CD4-positive, alpha-beta memory T cell (primary cell): ENCODE measurements at places on chromosomes 13 and 19. TPM values are rescaled to one million over a fixed set of nuclear protein-coding genes. Genes with fewer than 3 reads are reported as not detected.

AP1M2 gene
- not detected for total RNA-seq

MCEMP1 gene
- total RNA-seq = not detected

TPTE2 gene
- total RNA-seq = not detected

TMEM272 gene
- 9.0 TPM for total RNA-seq

FFAR3 gene
- total RNA-seq = not detected

DNA sequence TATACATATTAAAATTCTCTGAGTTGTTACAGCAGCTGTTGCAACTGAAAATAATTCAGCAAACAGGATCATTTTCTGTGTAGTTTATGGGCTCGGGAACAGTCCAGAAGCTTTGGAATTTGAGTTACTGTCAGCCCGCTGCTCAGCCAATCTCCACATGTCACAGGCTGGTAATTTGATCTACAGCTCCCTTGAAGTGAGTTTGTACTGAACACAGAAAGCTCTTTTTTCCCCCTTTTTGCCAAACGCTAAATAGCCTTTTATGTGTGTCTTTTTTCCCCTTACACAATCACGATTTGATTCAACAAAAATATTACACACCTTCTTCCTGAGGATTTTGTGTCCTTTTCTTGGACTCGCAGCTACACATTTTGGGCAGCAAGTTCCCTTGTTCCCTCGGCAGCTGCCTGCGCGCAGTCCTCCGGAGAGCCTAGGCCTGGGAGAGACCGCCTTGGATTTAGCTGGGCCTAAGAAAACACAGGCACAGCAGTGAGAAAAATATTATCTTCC, 371.4 kb downstream of the KCNRG start:
- H3K27ac ChIP-seq = no peak overlapping the region
- no peak overlapping the region for H3K4me3 ChIP-seq
- no peak for DNase-seq

- no peaks in the 10 kb centered on the region for H3K27me3 ChIP-seq
- H3K4me3 ChIP-seq = no peak overlapping the region
- H3K36me3 ChIP-seq = no peaks in the 10 kb centered on the region
- no peaks in the 10 kb centered on the region for H3K4me1 ChIP-seq
These were observed 262.1 kb downstream of the PCDH9 start for GRCh38 chr13:66967811-66968597.

DNA sequence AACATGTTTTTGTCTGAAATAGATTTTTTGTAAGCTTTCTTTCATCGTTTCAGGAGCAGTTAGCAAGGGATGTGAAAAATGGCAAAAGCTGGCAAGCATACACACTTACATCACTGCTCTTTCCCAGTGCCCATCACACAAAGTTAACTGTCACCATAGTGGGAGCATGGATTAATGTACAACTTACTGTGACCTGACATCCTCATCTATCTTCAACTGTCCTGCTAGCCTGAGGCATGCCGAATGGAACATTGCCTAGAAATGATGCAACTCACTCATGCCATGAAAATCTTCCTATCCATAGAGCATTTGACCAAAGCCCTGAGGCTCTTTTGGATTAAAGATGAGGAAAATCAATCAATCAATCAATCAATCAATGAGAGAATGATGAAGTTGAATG, 491.7 kb upstream of the SLC10A2 start:
- no peak overlapping the region for H3K4me3 ChIP-seq
- H3K4me1 ChIP-seq = no peaks in the 10 kb centered on the region
- no peak overlapping the region for H3K27ac ChIP-seq
- H3K36me3 ChIP-seq = no peaks in the 10 kb centered on the region
- no peaks in the 10 kb centered on the region for H3K27me3 ChIP-seq

- no peak overlapping the region for H3K27ac ChIP-seq
- no peak for DNase-seq
- no peaks in the 10 kb centered on the region for H3K27me3 ChIP-seq
- H3K4me3 ChIP-seq = no peak overlapping the region
These were observed 108.2 kb downstream of the UQCRFS1 start for GRCh38 chr19:29104605-29105241.

DNA sequence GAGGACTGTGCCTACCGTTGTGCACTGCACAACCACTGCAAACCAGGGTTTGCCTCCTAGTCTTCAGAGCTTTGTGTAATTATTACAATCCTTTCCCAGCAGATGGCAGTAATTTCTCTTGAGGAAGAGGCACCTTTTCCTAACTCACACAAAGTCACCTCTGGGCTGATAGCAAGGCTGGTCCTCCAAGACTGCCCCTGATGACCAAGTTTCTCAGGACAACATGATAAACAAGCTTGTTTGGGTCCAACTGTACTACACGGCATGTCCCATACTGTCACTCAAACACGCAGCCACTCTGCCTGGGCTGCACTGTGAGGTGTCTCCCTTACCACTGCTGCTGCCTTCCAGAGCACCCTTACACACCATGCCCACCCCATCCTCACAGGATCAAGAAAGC, 39.3 kb downstream of the RFXAP start:
- H3K27me3 ChIP-seq = peaks cover 4% of the 10 kb centered on the region

GRCh38 chr13:97387890-97388289, 46.1 kb upstream of the RAP2A start:
- H3K4me3 ChIP-seq = no peak overlapping the region
- H3K4me1 ChIP-seq = peaks cover 4% of the 10 kb centered on the region
- no peaks in the 10 kb centered on the region for H3K36me3 ChIP-seq
- DNase-seq = no peak

GRCh38 chr13:94128430-94128829, 351.1 kb downstream of the DCT start:
- no peaks in the 10 kb centered on the region for H3K4me1 ChIP-seq
- no peaks in the 10 kb centered on the region for H3K36me3 ChIP-seq
- no peak for DNase-seq

- H3K4me1 ChIP-seq = peaks cover 10% of the 10 kb centered on the region
- no peak overlapping the region for H3K4me3 ChIP-seq
- DNase-seq = no peak
- no peak overlapping the region for H3K27ac ChIP-seq
- H3K27me3 ChIP-seq = peaks cover 10% of the 10 kb centered on the region
- H3K36me3 ChIP-seq = no peaks in the 10 kb centered on the region
These were observed 75.8 kb upstream of the MCF2L start for GRCh38 chr13:112893207-112893569.

DNA sequence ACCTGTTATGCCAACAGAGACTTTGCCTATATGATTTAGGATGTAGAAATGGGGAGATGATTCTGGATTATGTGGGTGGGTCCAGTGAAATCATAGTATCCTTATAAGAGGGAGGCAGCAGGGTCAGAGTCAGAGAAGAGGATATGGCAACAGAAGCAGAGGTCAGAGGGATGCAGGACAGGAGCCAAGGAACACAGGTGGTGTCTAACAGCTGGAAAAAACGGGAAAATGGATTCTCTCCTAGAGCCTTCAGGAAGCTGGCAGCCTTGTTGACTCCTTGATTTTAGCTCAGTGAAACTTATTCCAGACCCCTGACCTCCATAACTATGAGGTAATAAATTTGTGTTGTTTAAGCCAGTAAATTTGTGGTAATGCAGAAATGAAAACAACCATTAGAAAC, 28.8 kb upstream of the OXGR1 start:
- no peaks in the 10 kb centered on the region for H3K36me3 ChIP-seq
- no peak overlapping the region for H3K4me3 ChIP-seq
- no peak for DNase-seq
- H3K27ac ChIP-seq = no peak overlapping the region
